ENCODE measurements at places on chromosomes 16 and 17.

GRCh38 chr17:80858301-80859001 is 133.2 kb upstream of the CHMP6 start:
- peak; percentile 68 for DNase-seq
- no peaks in the 10 kb centered on the region for H3K27me3 ChIP-seq
- peaks cover 19% of the 10 kb centered on the region for H3K4me1 ChIP-seq
- H3K36me3 ChIP-seq, result no peaks in the 10 kb centered on the region
- H3K27ac ChIP-seq, result no peak overlapping the region
- no peak overlapping the region for H3K4me3 ChIP-seq

DNA sequence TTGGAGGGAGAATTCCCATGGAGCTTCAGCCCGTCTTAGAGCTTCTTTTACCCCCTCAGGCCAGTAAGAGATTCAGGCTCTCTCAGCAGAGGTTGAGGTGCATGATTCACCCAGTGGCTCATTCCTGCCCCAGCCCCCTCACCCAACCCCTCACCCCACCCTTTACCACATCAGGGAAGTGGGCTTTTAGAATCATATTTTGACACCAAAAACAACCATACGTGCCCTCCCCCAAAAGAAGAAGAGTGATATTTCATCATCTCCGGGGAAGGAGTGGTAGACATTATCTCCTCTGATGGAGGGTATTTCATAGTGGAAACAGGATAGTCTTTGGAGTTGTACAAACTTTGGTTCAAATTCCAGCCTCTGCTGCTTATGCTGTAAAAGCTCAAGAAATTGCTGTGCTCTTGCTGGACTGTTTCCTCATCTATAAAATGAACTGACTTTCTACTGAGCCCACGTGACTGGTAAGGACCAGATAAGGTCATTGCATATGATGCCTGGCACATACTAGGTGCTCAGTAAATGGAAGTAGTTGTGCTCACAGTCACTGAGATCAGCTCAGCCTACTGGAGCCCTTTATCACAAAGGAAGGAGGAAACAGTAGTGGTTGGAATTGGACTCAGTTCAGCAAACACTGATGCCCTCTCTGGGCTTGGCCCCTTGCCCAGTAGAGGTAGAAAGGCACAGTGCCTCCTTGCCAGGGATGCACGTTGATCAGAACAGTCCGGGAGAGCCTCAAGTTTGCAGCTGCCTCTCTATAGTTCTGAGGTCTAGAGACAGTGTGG is 18.3 kb upstream of the CCL5 start:
- H3K36me3 ChIP-seq, result no peaks in the 10 kb centered on the region
- H3K4me3 ChIP-seq, result no peak overlapping the region
- no peaks in the 10 kb centered on the region for H3K27me3 ChIP-seq
- no peaks in the 10 kb centered on the region for H3K4me1 ChIP-seq
- peak; percentile 35 for DNase-seq
- no peak overlapping the region for H3K27ac ChIP-seq

- H3K27me3 ChIP-seq, result no peaks in the 10 kb centered on the region
- no peak for DNase-seq
- peaks cover 7% of the 10 kb centered on the region for H3K4me1 ChIP-seq
- H3K4me3 ChIP-seq, result no peak overlapping the region
- H3K36me3 ChIP-seq, result peaks cover 47% of the 10 kb centered on the region
- no peak overlapping the region for H3K27ac ChIP-seq
These were observed 18.2 kb upstream of the IL17C start for GRCh38 chr16:88619859-88620815.

DNA sequence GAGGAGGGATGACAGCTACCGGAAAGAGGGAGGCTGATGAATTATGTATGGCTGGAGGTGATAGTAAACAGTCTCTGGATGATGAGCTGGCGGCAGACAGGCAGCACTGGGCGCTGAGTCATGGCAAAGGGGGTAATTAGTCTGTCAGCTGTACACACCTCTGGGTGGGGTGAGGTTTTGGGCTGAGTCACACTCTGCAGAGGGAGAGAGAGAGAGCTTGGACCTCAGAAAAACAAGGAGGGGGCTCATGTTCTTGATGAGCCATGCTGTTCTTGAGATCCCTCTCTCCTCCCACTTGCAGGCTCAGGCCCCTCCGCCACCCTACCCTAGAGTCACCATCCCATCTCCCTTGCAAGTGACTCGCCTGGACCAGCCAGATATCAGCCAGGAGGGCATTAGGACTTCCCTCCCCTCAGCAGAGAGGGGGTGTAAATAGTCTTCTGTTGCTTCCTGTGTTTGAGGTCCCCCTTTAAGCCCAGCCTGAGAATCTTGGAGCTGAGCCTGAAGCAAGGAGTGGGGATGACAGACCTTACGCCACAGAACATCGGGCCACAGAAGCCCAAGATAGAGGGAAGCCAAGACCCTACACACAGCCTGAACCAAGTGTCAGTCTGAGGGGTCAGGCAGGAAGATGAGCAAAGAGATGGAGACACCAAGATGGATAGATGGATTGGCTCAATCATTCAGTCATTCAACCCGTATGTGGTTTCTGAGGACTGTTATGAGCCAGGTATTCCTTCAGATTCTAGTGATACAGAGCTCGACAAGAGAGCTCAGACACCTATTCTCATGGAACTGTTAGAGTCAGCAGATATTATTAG is 383.2 kb upstream of the CCL2 start:
- H3K4me3 ChIP-seq, result no peak overlapping the region
- no peaks in the 10 kb centered on the region for H3K36me3 ChIP-seq
- H3K27me3 ChIP-seq, result no peaks in the 10 kb centered on the region
- no peaks in the 10 kb centered on the region for H3K4me1 ChIP-seq

DNA sequence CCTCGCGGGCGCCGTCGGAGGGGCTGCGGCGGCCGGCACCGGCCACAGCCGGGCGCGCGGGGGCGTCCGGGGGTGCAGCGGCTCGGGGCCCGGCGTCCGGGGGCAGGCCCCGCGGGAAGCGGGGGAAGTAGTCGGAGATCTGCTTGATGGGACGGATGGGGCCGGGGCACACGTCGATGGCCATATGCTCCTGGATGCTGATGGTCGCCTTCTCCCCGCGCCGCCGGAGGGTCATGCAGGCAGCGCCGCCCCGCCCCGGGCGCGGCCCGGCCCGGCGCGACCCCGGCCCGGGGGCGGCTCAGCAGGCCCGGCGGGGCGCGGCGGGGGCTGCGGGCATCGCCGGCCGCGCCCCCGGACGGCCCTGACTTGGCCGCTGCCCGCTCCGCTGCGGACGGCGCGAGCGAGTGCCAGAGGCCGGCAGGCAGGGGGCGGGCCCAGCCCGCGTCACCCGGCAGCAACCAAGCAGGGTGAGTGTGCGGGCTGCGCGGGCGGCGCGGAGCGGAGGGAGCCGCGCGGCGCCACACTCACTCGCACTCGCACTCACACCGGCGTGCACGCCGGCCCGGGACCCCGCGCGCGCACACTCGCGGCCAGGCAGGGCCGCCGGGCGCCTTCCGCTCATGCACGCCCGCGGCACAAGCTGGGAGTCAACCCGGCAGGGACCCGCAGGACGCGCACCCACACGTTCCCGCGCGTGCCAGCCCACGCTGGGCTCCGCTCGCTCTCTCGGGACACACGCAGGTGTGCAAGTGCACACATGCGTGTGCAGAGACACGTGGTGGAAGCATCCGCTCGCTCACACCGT is at the start of gene DOC2B:
TSS of gene DOC2B (minus strand) at position 406 of the 805 bp plus-strand sequence. CDS start at position 235, 171 bp downstream.
- H3K27me3 ChIP-seq, result peaks cover 2% of the 10 kb centered on the region
- H3K36me3 ChIP-seq, result no peaks in the 10 kb centered on the region
- H3K27ac ChIP-seq, result peak within 1 kb of the TSS; percentile 62
- H3K4me1 ChIP-seq, result peaks cover 20% of the 10 kb centered on the region
- DNase-seq, result peak; percentile 67
- peak within 1 kb of the TSS; percentile 56 for H3K4me3 ChIP-seq

DNA sequence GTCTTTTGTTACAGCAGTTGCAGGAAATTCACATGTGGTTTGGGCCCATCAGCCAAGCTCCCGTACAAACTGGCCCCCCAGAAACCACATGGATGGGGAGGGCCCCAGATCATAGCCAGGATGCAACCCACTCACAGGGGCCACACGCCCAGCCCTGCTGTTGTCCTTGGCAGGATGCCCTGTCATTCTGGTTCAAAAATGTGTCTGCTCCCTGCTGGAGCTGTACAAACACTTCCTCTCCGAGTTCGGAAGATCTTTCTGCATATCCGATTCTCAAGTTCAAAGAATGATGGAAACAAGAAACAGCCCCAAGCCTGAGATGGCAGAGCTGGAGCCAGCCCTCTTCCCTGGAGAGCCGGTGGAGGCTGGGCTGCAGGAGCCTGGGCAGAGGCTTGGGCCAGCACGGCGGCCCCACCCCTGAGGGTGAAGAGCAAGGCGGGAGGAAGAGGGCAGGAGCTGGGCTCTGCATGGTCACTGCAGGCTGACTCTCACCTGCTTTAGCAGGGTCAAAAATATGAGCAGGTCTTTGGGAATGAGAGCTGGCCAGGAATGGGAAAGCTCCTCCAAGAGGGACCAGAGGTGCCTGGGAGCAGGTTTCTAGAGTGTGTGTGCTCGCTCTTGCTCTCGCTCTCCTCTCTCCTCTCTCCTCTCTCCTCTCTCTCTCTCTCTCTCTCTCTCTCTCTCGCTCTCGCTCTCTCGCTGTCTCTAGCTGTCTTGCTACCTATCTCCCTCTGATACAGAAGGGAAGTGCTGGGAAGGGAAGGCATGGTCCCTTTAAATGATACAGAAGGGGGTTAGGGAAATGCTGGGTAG is 34.7 kb upstream of the ENPP7 start:
- peaks cover 21% of the 10 kb centered on the region for H3K4me1 ChIP-seq
- no peak overlapping the region for H3K4me3 ChIP-seq
- DNase-seq, result no peak
- no peaks in the 10 kb centered on the region for H3K36me3 ChIP-seq
- no peaks in the 10 kb centered on the region for H3K27me3 ChIP-seq

DNA sequence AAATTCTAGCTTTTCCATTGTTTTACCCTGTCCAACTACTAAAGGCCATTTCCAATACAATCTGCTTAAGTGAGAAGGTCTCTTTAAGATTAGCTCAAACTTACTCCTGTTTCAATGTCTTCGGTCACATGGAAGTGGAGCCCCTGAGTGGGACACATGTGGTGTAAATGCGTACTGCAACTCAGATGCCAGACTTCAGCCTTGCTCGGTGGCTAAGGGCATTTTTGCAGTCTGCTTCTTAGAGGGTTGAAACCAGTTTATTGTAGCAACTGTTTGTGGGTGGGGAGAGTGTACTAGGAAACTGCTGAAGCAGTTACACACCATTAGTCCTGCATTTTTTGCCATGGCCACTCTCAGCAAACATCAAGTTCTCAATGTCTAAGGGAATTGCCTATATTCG is 140.6 kb downstream of the PARN start:
- no peak overlapping the region for H3K27ac ChIP-seq
- no peak overlapping the region for H3K4me3 ChIP-seq
- peaks cover 16% of the 10 kb centered on the region for H3K4me1 ChIP-seq
- no peak for DNase-seq
- no peaks in the 10 kb centered on the region for H3K36me3 ChIP-seq

GRCh38 chr17:2710803-2711607 is 559 bp downstream of the CLUH start:
- H3K36me3 ChIP-seq, result no peaks in the 10 kb centered on the region
- H3K4me1 ChIP-seq, result peaks cover 44% of the 10 kb centered on the region
- H3K27me3 ChIP-seq, result no peaks in the 10 kb centered on the region
- peak overlapping the region; percentile 99 for H3K4me3 ChIP-seq

DNA sequence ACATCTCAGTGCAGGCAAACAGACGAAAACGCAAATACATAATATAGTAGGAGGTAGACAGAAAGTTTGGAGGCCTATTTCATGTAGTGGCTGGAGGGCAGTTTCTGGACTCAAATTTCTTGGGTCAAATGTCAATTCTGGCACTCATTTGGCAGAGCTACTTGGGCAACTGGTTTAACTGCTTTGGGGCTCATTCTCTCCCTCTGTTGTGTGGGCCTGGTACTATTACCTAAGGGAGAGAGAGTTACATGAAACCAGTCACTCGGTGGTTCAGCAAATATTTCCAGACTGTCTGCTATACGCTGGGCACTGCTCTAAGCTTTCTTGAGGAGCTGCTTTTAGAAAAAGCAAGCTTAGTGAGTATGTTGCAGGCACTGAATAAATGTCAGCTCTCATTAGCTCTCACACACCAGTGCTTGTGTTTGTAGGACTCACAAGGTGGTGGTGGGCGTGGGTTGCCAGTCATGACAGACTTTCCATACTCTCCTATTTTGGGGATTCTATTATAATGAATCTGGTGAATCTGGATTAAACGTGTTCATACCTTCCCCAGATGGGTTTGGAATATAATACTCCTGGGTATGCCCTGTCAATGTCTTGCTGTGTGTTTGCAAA is 1.8 kb upstream of the SHISA9 start:
- H3K4me1 ChIP-seq, result peaks cover 3% of the 10 kb centered on the region
- no peak overlapping the region for H3K27ac ChIP-seq
- no peaks in the 10 kb centered on the region for H3K36me3 ChIP-seq
- H3K27me3 ChIP-seq, result no peaks in the 10 kb centered on the region
- no peak overlapping the region for H3K4me3 ChIP-seq

GRCh38 chr17:70678889-70679288 is 509.6 kb downstream of the KCNJ2 start:
- H3K4me1 ChIP-seq, result no peaks in the 10 kb centered on the region
- DNase-seq, result no peak
- no peak overlapping the region for H3K27ac ChIP-seq
- no peak overlapping the region for H3K4me3 ChIP-seq
- H3K27me3 ChIP-seq, result no peaks in the 10 kb centered on the region

DNA sequence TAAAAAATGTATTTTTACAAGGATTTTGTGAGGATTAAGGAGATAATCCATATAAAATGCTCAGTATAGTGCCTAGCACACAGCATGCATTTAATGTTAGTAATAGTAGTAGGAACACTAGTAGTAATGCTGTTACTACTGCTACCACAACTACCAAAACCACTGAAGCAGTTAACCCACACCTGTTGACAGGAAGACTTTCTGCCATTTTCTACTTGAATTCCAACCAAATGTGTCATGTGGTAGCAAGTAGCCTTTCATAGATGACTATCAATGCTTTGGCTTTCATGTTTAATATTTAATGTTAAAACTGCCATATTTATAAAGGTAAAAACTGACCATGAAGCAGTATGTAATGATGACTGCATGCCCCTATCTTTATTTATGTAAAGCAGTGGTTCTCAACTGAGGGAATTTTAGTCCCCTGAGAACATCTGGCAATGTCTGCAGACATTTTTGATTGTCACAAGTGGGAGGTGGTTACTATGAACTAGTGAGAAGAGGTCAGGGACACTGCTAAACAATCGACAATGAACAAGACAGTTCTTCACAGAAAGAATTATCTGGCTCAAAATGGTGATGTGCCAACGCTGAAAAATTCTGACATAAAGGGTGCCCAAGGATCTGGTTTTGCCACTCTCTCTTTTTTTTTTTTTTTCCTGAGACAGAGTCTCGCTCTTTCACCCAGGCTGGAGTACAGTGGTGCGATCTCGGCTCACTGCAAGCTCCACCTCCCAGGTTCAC is 89.4 kb downstream of the ITFG1 start:
- no peak overlapping the region for H3K27ac ChIP-seq
- H3K4me1 ChIP-seq, result no peaks in the 10 kb centered on the region
- no peak overlapping the region for H3K4me3 ChIP-seq
- no peaks in the 10 kb centered on the region for H3K36me3 ChIP-seq
- H3K27me3 ChIP-seq, result no peaks in the 10 kb centered on the region

GRCh38 chr17:64441772-64442540 is 7.0 kb upstream of the MILR1 start:
- peak overlapping the region; percentile 78 for H3K27ac ChIP-seq
- no peaks in the 10 kb centered on the region for H3K36me3 ChIP-seq
- H3K4me1 ChIP-seq, result peaks cover 5% of the 10 kb centered on the region
- H3K4me3 ChIP-seq, result no peak overlapping the region
- DNase-seq, result no peak

All from upper lobe of left lung (tissue), 6 donors.